ENCODE measurements at places on chromosomes 3 and 15.

- DNase-seq = no peak
Measured at GRCh38 chr15:36622836-36623235, 43.4 kb downstream of the CDIN1 start.

GRCh38 chr15:44066211-44066827 lies 128.8 kb downstream of the FRMD5 start:
- peak; percentile 73 for DNase-seq

DNA sequence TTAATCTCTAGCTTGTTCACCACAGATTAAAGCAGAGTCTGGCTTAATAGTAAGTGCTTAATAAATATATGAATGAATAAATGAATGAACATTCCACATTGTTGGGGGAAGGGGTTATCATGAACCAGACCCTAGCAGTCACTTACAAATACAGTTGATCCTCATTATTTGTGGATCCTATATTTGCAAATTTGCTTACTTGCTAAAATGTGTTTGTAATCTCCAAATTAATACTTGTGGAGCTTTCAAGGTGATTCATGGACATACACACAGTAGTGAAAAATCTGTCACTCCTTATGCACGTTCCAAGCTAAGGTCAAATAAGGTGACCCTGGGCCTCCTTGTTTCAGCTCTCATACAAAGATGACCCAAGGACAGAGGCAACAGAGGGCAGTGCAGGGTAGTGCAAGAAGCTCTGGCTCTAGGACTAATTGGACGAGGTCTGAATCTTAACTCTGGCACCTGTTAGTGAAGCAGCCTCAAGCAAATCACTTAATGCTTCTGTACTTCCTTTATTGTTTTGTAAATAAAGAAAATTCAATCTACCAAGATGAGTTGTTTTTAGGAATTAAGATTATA lies 112.8 kb upstream of the C2CD4B start:
- no peak for DNase-seq

- DNase-seq = peak; percentile 26
Measured at GRCh38 chr3:177190756-177191681, 6.3 kb downstream of the TBL1XR1 start.

All from NB4 (cell line).